Erythroblast (primary cell): ENCODE measurements at places on chromosomes 2 and 18.

GRCh38 chr2:165407466-165407865 is 62.0 kb upstream of the CSRNP3 start:
- DNase-seq, result no peak

DNA sequence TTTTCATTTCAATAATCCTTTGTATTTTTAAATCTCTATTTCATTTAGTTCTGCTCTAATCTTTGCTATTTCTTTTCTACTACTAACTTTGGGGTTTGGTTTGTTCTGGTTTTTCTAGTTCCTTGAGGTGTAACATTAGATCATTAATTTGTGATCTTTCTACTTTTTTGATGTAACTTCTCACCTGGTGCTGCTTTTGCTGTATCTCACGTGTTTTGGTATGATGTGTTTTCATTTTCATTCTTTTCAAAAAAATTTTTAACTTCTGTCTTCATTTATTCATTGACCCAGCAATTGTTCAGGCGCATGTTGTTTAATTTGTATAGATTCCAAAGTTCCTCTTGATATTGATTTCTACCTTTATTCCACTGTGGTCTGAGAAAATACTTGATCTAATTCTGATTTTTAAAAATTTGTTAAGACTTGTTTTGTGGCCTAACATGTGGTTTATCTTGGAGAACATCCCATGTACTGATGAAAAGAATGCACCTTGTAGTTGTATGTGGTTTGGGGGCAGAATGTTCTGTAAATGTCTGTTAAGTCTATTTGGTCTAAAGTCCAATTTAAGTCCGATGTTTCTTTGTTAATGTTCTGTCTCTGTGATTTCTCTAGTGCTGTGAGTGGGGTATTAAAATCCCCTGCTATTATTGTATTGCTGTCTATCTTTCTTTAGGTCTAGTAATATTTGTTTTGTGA is 17.3 kb upstream of the MALT1 start:
- no peak for DNase-seq

- peak; percentile 29 for DNase-seq
These were observed 34.5 kb upstream of the CTAGE1 start for GRCh38 chr18:22452226-22452668.

GRCh38 chr2:48272199-48272598 is 257.8 kb upstream of the STON1 start:
- DNase-seq, result no peak

DNA sequence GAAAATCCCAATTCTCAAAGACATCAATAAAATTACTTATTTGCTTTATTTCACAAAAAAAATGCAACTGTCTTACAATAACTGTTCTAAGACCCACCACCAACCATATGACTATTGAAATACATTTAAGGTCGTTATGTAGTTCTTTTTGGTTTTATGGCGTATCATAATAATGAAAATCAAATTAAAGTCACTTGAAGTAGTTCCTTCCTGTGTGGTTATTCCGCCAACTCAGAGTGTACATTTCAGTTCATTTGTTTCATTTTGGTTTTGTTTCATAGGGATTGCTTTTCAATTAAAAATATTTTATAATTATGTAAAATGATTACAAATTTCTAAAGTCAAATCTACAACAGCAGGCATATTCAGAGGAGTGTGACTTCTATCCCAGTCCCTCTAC is 45.9 kb upstream of the AAK1 start:
- DNase-seq, result no peak

DNA sequence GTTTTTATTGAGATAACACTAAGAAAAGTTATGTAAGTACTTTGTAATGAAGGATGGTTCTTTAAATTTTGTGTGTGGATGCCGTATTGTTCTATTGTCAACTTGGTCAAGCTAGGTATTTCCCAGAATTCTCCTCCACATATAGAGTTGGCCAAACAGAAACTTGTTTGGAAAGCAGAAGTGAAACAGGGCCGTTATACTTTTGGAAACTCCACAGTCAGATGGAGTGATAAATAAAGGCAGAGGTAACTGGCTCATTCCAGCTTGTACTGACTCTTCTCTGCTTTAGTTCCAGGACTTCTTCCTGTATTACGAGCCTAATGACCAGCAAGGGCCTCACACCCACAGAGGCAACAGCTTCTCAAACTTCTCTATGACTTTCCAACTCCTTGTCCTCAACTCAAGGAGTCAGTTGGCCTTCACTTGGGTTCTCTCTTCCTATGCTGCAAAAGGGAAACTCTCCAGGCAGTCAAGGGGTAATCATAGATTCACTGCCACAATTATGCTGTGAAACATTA is 16.4 kb upstream of the STARD7 start:
- DNase-seq, result peak; percentile 21

GRCh38 chr2:100151310-100151709 is 8.9 kb upstream of the AFF3 start:
- DNase-seq, result no peak

DNA sequence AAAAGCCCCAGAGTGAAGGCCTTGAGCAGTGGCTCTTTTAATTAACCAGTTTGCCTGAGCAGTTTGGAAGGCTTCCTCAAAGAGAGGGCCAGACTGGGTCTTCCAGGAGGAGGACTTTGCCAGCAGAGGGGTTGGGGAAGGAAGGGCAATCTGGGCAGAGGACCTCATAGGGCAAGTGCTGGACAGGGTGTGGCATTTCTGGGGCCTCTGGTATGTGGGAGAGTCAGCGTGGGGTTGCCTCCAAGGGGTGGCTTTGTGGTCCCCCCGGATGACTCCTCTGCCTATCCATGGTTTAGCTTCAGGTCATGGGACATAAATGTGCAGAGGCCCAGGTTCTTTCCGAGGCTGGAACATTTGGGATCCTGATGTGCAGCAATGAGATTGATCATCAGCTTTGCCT is 12.6 kb downstream of the GLI2 start:
- DNase-seq, result no peak

DNA sequence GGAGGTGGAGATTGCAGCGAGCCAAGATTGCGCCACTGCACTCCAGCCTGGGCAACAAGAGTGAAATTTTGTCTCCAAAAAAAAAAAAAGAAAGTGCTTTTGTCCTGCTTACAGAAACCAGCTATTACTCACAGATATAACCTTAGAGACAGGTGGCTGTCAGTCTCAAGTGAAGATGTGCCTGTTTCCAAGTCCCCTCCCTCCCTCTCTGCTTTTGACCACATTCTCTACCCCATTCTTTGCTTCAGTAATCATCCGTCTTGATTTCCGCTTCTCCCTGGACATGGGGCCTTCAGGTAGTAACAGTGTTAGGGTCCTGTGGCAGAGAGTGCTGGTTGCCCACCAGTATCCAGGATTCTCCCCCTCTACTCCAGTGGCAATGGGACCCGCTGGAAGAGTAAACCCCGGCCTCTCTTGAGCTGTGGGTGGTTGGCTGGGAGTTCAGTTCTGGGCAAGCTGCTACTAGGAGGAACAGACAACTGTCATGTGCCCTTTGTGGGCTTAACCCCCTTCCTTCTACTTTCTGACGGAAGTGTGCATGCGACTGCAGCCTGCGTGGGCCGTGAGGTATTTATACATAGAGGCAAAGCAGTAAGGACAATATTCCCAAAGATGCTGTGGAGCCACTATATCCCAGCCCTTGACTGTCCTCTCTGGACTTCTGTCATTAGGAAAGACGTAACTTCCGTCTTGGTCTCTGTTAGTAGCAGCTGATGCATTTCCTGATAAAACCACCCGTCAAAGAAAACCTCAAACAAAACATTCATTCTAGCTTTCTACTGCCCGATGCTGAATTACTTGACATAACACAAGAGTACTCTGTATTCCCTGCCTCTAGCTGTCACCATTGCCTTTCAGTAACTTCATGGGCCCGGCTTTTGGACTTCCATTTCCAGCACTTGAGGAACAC is 17.8 kb downstream of the PDCL3 start:
- DNase-seq, result no peak

- no peak for DNase-seq
These were observed 2.6 kb downstream of the IL18RAP start for GRCh38 chr2:102425441-102426132.

DNA sequence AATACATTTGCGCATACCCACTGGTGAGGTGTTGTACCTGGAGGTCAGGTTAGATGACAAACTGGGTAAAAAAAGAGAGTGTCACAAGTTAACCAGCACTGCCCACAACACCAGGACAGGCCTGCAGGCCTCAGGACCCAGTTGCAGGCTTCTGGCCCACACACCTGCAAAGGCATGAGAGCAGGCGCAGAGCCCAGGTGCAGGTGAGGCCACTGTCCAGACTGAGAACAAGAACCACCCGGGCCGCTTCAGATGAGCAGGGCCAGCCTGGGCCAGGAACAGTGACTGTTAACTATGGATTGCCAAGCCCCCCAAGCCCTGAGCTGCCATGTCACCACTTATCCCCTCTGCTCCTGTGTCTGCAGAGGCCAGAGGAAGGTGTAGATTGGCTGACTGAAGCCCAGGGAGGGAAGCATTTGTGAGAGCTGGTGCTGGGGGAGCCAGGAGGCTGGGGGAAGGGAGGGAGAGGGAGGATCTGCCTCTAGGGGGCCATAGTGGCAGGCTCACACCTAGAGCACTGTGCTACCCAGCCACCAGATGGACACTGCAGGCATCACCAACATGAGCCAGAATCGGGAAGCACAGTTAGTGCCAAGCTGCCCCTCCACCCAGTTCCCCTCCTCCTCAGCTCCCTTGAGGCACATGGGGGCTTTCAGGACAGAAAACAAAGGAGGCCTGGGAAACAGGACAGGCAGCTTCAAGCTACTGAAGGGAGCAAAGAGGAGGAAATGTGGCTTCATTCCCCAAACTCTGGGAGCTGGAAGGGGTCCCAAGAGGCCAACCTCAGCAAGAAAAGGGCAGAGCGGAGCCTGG is 35.4 kb downstream of the SFXN5 start:
- DNase-seq, result peak; percentile 11

GRCh38 chr2:117523267-117523666 is 291.2 kb upstream of the DDX18 start:
- DNase-seq, result peak; percentile 8

DNA sequence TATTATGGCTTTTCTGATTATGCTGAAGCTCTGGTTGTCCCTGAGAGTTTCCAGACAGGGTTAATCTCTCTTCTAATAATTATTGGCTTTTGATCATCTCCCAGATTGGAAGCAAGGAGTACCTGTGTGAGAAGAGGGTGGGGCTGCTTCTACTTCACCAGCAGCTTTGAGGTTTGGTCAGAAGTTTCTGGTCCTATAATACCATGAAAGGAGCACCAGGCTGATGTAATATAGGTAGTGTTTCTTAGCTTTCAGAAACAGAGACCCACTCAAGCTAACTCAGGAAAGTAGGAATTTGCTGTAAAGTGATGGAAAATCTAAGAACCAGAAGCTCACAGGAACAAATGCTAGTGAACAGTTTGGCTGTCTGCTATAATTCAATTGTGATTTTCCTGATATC is 57.6 kb downstream of the SGPP2 start:
- DNase-seq, result no peak

GRCh38 chr18:9531791-9532410 is 56.6 kb downstream of the RALBP1 start:
- no peak for DNase-seq

- DNase-seq, result no peak
These were observed 140.0 kb downstream of the NETO1 start for GRCh38 chr18:72727776-72728175.

- no peak for DNase-seq
These were observed 71.4 kb downstream of the OLA1 start for GRCh38 chr2:174176898-174177297.

DNA sequence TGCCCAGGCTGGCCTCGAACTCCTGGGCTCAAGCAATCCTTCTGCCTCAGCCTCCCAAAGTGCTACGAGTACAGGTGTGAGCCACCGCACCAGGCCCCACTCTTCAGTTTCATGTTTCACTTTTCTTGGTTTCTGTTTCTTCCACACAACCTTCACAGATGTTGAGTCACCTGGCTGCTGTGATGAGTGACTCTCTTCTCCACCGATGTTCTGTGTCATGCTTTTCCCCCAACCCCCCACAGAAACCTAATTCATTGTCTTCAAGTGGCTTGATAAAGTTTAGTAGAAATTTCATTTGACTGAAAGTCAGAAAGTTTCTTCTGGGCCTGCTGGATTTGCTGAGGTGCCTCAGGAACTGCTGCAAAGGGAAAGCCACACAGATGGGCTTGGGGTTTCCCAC is 78.5 kb downstream of the SPHKAP start:
- DNase-seq, result no peak

DNA sequence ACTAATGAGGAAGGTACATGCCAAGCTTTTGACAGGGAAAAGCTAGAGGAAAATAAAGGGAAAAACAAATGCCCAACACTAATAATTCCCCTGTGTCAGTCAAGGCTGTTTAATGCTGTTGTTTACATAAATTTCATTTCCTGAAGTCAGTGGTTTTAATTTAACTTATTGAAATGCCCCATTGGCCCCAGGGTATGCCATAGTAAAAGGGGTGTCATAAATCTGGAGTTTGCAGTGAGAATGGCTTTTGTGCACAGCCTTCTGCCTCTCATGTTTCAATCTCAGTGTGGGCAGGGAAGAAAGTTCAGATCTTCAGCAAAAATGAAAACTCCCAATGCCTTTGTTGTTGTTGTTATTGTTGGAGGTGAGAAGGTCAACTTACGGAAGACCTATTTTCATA is 550.1 kb upstream of the DCC start:
- no peak for DNase-seq

DNA sequence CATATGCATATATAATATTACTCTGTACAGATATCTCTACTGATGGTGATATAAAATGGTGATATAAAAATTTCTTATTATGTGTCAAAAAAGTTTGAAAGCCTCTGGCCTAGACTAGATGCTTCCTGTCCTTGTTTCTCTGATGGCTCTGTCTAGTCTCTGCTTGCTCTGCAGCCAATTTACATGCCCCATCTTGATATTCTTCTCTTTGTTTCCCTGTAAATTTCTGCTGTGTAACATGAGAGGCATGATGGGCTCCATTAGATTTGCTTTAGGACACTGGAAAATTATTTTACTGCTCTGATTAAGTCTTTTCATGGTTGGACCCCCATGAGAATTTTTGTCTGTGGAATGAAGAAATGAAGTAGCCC is 24.3 kb downstream of the BABAM2 start:
- DNase-seq, result no peak

- DNase-seq, result no peak
These were observed 244.8 kb downstream of the BABAM2 start for GRCh38 chr2:28135324-28135723.

GRCh38 chr2:196925051-196925767 is 1.3 kb downstream of the PGAP1 start:
- no peak for DNase-seq

GRCh38 chr18:76351961-76352581 is 143.0 kb downstream of the ZNF516 start:
- DNase-seq, result no peak

- no peak for DNase-seq
These were observed 319.5 kb upstream of the NXPH2 start for GRCh38 chr2:139099721-139100120.

DNA sequence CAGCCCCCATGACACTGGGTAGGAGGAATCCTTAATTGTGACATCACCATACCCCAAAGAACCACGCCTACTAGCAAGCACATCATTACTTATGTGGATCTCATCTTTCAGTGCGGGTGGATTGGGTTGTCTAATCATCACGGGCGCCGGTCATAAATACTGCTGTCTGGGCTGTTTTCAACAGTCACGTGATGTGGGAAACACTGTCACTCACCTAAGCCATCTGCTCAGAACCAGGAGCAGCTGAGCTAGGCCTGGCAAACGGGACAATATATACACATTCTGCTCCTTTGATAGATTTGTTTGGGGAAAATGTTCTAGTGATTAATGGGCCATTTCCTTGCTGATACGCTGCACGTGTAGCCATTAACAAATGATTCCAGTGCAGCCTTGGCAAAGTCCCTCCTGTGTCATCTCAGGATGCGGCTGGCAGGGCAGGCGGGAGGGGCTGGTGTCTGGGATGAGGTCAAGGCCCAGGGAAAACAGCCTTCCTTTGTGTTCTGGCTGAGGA is 145.9 kb upstream of the COPS8 start:
- DNase-seq, result no peak

GRCh38 chr2:113233593-113234550 is 44.8 kb downstream of the PAX8 start:
- peak; percentile 46 for DNase-seq
